ENCODE measurements at places on chromosomes 16 and 17.

GRCh38 chr17:17221329-17221728 lies 15.2 kb upstream of the PLD6 start:
- no peak for DNase-seq

- no peak for DNase-seq
Observed at GRCh38 chr17:68103148-68103547, 67.6 kb downstream of the KPNA2 start.

GRCh38 chr16:963913-964312 lies 6.9 kb downstream of the LMF1 start:
- DNase-seq, result no peak

DNA sequence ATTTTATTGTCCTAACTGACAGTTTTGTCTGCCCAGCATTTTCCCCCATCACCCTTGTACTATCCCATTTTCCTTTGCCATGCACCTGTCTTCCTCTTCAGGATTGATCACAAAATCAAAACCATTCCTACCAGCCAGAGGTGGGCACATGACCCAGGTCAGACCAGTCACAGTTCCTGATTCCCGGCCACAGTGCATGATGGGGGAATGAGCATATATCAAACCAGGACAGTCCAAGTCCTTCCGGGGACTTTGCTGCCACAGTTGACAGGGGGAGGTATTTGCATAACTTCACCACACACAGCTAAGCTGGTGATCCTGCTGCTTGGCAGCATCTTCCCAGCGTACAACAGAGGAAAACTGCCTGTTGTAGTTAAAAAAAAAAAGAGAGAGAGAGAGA lies 493.9 kb downstream of the WWOX start:
- DNase-seq, result no peak

DNA sequence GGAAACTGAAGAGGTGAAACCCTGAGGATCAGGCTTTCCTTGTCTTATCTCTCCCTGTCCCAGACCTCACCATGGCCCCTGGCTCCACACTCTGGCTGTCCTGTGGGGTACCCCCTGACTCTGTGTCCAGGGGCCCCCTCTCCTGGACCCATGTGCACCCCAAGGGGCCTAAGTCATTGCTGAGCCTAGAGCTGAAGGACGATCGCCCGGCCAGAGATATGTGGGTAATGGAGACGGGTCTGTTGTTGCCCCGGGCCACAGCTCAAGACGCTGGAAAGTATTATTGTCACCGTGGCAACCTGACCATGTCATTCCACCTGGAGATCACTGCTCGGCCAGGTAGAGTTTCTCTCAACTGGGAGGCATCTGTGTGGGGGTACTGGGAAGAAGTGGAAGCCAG lies 1.4 kb downstream of the CD19 start:
- no peak for DNase-seq

- peak; percentile 50 for DNase-seq
Observed at GRCh38 chr16:67847064-67847861, at the start of gene CENPT. Gene CENPT, minus strand, starts transcription at chr16:67847693. Its CDS starts 13,834 bp downstream, at chr16:67833859.

DNA sequence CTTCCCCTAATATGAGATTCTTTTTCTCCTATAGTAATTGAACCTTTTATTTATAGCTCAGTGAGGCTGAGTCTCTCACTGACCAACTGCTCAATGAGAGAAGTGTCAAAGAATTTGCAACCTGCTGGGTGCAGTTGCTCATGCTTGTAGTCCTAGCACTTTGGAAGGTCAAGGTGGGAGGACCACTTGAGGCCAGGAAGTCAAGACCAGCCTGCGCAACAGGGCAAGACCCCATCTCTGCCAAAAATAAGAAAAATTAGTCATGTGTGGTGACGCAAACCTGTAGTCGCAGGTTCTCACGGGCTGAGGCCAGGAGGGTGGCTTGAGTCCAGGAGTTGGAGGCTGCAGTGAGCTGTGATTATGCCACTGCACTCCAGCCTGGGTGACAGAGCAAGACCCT lies 30.9 kb upstream of the CRYBA1 start:
- no peak for DNase-seq
